ENCODE measurements at places on chromosomes 1 and 21.

DNA sequence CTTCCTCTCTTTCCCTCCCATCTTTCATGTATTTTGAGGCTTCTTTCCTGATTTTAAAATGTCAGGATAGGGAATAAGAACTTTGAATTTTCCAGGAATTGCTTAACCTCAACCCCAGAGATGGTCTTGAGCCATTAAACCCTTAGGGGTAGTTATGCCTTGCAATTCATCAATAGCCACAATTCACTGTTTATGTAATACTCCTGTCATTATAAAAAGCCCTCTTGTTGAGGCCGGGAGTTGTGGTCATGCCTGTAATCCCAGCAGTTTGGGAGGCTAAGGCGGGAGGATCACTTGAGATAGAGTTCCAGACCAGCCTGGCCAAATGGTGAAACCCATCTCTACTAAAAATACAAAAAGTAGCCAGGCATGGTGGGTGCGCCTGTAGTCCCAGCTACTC, 24.5 kb downstream of the SPATA45 start:
- DNase-seq: no peak

DNA sequence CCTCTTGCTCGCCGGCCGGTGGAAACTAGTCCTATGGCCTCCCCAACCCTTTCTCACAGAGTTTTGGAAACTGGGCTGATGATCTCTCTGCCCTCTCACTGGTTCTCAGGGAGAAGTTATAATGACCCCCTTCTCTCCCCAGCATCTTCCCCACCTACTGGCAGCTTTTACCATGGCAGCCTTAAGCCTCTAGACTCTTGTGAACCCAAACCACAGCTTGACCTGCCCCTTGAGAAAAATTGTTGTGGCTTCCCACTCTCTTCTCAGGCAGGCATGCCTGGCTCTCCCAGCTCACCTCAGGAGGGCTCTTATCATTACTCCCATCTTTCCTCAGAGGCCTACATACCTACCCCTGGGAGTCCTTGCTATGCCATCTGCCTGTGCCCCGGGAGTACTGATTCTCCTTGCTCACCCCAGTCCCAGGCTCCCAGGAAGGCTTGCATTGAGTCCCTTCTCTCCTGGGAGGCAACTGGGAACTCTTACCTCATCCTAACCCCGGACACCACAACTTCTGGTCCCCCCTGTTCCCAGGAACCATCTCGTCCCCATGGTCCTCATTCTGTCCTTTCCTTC, 1.6 kb downstream of the NSUN4 start:
- DNase-seq: peak; percentile 20

DNA sequence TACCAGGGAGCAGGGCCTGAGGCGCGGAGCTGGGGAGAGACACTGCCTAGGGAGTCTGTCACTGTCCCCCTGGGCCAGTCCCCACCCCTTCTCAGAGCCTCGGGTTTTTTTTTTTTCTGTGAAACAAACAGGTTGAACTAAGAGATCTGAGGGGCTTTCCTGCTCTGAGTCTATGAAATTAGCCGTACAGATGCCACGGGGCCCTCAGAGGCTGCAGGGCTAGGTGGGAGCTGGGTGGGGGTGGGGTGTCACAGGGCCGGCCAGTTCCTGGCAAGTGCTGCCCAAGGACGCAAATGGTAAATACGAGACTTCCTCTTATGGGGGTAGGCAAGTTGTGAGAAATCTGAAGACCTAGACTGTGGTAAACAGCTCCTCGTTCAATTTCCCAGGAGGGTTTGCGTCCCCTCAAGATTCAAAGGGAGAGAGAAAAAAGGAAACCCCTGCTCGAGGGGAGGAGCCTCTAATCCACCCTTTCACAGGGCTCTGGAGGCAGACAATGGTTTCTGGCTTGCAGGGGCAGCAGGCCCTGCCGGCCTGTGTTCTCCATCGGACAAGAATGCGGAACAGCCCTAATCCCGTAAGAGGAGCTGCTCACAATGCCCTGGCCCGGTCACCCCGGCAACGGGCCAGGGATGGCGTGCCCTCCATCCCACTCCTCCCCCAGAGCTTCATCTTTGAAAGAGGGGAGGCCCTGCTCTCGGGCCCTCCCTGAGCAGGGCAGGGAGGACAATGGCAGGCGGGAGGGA, 7.8 kb downstream of the NUAK2 start:
- peak; percentile 63 for DNase-seq

DNA sequence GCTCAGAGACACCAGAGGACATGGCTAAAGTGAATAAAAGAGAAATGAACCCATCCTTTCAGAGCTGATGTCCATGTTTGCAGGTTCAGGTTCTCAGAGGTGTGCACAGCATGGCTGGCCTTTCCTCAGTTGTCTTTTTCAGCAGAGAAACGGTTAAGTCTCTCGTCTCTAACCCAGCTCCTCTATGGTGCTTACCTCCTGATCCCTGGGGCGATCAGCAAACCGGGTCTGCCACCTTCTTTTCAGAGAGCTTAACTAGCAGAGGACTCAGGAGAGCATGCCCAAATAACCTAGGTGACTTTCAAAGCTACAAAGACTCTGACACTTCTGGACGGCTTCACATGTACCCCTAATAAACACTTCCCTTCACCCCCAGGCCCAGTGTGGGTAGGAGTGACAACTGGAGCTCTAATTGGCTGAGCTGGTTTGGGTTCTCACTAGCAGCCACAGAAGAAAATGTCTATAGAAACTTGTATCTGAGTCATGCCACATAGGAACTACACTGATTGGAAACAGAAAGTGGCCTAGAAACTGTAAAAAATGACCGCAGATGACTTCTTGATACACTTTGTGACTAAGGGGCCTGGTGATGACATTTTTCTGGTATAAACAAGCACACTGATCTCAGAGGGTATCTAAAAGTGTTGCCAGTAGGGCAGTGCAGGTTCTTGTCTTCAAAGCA, at the start of gene AIM2:
TSS of gene AIM2 (minus strand) at position 329 of the 682 bp plus-strand sequence. CDS start 3,267 bp downstream, outside the sequence.
- peak; percentile 49 for DNase-seq

DNA sequence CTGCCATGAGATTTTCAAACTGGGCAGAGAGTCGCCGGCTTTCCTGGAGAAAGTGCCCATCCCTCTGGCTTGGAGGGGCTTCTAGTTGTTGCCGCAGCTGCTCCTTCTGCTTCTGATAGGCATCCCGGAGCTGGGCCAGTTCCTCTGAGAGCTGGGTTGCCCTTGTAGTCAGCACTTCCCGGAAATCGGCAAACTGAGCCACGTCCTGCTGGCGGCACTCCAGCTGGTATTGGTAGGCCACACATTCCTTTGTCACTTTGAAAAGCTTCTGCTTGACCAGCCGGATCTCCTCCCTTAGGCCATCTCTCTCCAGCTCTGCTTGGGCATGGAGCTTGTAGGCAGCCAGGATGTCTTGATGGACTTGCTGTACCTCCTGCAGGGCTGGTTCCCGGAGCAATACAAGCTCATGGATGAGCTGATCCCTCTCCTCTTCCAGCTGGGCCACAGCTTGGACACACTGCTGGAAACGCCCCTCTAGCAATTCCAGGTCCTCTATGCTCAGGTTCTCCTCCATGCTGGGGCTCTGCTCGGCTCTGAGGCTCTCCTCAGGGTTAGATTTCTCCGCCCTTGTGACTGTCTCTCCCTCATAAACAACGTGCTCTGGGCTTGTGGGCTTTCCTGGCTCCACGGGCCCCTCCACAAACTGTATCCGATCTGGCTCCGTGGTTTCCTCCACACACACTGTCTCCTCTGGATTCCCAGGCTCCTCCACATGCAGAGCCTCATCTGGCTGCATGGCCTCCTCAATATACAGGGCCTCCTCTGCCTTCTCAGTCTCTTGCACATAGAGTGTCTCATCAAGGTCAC, 7.3 kb downstream of the SYNC start:
- no peak for DNase-seq

- DNase-seq: no peak
Measured at GRCh38 chr1:76463849-76464248, 389.3 kb downstream of the ST6GALNAC3 start.

DNA sequence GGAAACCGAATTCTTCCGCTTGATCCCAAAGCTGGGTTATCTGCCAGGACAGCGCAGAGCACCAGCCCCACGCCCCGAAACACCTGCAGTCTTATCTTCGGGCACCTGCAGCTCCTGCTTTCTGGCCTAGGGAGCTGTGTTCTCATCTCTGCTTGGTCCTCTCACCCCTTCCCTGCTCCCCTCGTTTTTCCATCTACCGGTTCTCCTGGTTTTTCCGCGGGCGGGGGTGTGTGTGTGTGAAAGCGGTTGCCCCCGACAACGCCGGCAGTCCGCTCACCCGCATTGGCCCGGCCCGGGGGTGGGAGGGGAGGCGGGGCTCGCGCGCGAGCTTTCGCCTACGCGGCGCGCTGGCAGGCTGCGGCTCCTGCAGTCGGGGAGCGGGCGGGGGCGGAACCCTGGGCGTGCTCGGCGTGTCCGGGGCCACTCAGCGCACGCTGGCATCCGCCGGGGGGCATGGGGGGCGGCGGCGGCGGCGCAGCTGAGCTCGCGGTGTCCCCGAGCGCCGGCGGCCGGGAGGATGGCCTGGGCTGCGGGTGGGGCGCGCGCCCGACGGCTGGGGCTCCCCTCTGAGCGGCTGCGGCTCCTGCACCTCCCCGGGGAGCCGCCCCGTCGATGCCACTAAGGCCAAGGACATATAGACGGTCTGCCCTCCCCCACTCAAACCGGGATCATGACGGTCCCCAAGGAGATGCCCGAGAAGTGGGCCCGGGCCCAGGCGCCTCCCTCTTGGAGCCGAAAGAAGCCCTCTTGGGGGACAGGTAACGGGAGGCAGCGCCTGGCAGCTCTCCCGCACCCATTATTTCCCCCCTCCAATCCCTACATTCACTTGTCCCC, 3.2 kb downstream of the ATP8B2 start:
- DNase-seq: peak; percentile 89

DNA sequence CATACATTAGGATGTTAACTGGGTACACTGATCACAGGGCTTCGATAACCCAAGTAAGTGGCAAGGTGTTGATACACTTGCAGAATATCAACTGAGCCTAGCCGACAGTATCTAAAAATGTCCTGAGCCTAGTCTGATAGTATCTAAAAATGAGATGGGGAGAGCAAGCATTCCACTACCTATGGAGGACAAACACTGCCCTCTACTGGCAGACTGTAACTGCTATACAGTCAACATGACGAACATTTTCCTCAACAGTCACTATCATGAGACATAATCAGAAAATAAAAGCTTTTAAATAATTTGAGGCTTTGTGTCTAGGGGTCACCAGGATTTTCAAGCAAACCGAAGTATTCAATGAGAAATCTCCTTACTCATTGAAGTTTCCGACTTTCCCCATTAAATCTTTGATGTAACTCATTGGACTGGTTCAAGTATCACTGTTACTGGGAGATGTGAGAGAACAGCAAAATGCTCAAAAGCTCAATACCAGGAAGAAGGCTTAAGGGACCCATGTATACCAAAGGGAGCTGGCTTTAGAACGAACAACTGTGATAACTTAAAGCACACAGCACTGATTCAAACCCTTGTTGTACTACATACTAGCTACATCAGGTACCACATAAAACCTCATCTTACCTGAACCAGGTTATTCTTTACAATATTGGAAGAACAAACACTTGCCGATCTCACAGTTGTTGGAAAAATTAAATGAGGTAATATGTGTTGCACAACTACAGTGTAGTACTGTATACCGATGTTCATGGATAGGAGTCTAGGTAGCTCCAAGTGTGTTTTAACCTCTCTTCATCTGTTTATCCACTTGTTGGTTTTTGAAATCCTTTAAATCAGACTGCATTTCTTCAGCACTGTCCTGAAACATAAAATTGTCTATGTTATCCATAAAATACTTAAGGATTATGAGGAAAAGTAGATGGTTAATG, 31.1 kb upstream of the SLC45A3 start:
- peak; percentile 65 for DNase-seq

- no peak for DNase-seq
Measured at GRCh38 chr21:8993943-8994639, 1527.3 kb upstream of the TPTE start.

DNA sequence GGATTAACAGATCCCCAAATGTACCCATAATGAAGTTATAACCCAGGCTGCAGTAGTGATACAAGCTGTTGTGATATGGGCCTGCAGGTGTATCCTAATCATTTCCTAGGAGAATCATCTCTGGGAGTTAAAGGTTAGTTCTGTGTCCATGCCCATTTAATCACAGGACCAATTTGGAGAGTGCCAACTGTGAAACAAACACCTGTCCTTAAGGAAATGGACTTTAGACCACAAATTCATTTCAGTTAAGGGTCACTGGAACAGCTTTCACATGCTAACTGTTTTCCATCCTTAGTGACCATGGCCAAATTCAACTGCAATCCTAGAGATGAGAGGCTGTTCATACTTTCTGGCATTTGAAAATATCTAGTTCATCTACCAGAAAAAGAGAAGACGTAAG, 160.9 kb downstream of the GPATCH2 start:
- no peak for DNase-seq

DNA sequence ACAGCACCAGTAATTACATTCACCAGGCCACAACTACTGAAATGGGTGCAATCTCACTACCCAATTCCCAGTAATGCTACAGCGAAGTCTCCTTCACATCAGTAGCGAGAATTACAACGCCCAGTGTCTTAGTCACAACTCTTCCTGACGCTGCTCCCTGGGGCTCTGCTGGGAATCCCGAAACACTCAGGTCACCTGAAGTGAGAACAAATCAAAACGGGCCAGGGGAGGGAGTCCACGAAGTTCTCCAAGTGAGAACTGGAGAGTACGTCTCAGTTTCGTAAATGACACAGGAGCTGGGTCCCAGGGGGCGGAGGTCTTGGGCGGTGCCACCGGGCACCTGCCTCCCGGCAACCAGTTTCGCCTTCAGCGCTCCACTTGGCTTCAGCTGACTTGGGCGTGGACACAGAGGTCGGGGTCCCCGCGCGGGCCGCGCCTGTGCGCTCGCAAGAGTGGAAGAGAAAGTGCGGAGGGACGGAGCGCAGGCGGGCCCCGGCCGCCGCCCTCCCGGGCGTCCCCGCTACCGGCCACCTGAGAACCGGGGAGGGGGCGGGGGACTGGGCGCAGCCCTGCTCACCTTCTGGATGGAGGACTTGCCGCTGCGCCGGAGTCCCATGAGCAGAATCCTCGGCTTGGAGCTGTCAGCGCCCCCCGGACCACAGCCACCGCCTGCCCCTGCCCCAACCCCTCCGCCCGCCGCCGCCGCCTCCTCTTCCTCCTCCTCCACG, 575 bp downstream of the RRAGC start:
- DNase-seq: peak; percentile 62

- no peak for DNase-seq
Measured at GRCh38 chr1:39752703-39753102, 14.0 kb downstream of the PPIE start.

DNA sequence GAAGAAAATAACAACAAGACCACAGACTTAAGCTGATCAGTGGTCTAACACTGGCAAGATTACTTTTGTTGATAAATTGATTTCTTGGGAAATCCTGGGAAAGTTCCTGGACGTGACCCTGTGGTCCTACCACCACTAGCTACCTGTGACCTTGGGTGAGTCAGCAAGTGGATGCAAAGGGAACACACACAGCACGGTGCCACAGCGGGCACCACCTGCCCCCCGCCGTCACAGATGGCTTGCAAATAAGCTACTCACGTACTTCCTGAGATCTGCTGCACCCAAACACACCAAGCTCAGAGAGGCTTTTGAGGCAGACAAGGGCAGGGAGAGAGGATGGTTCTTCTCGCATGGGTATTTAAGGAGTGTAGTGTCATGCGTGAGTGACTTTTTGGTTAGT, 12.7 kb downstream of the CFAP298 start:
- no peak for DNase-seq

DNA sequence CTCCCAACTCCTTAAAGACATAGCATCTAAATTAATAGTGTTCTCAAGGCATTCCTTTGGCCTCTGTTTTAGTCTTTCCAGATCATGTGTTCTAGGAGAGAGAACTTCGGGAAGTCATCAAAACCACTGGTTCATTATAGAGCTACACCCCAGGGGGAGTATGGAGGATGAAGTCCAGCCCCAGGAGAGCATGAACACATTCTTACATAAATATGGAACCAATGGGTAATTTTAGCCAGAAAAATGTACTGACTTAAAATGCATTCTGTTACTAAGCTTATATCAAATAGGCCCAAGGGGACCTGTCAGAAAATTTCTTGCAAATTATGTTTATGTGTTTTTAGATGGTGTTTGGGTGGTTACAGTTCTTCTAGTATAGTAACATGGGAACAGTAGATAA, 165.2 kb downstream of the NTMT2 start:
- no peak for DNase-seq
